NCI-H2227 treated with DMSO at 0.1 percent for 48 hours (cell line): ENCODE measurements at places on chromosomes 2 and 18.

DNA sequence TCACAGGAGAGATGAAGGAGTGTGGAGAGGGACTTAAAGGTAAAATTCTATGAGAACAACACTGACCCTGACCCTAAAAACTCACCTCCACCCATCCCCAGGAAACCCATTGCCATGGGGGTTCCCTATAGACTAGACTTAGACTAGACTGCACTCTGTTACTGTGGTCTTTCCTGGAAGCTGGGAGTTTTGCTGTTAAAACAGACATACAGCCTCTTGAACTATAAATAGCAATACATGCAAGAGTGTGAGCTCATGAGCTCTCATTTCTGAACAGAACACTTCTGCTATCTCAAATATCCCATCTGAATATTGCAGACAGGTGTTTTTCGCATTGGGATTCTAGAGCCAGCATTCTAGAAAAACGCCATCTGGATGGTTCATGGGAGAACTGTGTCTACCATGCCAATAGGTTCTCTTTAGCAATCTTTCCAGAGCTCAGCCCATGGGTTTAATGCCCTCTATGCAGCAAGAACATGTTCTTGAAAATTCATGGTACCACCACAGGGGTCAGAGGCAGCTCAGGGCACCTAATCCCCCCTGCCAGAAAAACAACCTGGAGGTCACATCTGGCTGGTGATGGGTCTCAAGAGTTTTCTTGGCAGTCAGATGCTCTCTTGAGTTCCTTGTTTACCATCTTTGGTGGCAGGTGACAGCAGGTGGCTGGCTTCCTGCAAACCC lies 51.9 kb downstream of the SLC14A2 start:
- no peak for DNase-seq

DNA sequence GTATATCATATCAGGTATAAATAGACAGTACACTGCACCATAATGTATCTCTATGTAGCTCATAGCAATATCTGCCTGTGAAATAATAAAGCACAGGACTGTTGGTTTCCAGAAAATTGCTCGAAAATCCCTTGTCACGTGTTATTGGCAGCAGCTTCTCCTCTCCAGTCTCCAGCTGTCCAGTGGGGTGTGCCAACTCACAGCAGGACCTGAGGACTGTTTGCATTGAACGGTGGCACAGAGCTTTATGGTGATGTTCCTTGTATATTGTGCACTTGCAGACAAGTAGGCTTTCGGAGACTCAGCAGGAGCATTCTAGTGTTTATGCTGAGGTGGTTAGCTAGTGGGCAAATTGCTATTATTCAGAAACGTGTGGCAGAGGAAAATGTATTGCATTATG lies 182.2 kb upstream of the ATP5MC3 start:
- DNase-seq, result peak; percentile 93

GRCh38 chr2:158546412-158547144 lies 89.8 kb downstream of the PKP4 start:
- no peak for DNase-seq

GRCh38 chr2:240558236-240558761 lies 511 bp upstream of the ANKMY1 start:
- no peak for DNase-seq

- DNase-seq, result no peak
These were observed 381.3 kb upstream of the SPRED2 start for GRCh38 chr2:65813631-65814173.

DNA sequence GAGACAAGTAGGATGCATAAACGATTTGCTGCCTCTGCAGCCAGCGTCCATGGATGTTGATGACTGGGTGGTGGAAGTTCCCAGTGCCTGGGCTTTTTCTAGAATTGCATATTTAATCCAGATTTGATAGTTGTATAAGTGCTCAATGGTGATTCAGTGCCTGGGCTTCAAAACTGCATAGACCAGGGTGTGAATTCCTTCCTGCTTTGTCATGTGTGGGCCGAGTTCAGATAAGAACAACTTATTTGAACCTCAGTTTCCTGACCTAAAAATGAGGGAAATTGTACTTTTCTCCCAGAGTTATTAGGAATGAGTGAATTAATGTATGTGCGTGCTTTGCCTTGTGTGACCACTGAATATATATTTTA lies 154.6 kb downstream of the WDSUB1 start:
- no peak for DNase-seq

DNA sequence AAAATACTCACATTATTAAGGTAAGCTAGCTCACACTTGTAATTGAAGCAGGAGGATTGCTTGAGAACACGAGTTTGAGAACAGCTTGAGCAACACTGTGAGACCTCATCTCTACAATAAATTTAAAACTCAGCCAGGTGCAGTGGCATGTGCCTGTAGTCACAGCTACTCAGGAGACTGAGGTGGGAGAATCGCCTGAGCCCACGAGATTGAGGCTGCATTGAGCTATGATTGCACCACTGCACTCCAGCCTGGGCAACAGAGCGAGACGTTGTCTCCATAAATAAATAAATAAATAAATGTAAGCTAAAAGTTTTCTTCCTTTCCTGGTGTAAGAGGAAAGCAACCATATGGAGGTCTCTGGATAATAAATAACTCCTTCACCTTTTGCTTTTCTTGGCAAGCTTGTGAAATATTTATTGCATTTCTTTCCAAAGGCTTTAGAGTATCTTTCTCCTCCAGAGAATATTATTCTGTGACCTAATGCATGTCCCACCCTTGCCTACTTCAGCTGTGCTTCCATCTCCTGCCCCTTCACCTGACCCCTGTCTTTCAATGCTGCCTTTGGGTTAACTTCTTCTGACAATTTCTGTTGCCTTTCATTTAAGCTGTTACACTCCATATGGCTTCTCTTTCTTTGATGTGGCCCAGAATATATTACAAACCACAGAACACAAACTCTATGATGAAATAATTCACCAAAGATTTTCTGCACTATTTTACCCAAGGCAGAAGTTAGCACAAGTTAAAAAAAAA lies 280.7 kb upstream of the RND3 start:
- no peak for DNase-seq

- DNase-seq, result no peak
These were observed 50.5 kb upstream of the CHMP1B start for GRCh38 chr18:11800566-11801334.

- DNase-seq, result no peak
These were observed 56.4 kb downstream of the SCN3A start for GRCh38 chr2:165147186-165148045.

- no peak for DNase-seq
These were observed 183.8 kb downstream of the SMAD2 start for GRCh38 chr18:47746615-47747014.

DNA sequence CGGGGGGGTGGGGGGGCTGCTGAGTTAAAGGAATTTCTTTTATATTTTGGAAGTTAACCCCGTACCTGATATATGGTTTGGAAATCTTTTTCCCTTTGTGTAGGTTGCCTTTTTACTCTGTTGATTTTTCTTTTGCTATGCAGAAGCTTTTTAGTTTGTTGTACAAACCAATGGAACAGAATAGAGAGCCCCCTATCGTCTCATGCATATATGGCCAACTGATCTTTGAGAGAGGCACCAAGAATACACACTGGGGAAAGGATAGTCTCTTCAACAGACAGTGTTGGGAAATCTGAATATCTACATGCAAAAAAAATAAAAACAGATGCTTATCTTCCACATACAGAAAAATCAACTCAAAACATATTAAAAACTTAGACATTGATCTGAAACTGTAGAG lies 647.8 kb upstream of the KLHL29 start:
- no peak for DNase-seq

- DNase-seq, result no peak
These were observed 83.4 kb downstream of the RTN4 start for GRCh38 chr2:54966837-54967236.

DNA sequence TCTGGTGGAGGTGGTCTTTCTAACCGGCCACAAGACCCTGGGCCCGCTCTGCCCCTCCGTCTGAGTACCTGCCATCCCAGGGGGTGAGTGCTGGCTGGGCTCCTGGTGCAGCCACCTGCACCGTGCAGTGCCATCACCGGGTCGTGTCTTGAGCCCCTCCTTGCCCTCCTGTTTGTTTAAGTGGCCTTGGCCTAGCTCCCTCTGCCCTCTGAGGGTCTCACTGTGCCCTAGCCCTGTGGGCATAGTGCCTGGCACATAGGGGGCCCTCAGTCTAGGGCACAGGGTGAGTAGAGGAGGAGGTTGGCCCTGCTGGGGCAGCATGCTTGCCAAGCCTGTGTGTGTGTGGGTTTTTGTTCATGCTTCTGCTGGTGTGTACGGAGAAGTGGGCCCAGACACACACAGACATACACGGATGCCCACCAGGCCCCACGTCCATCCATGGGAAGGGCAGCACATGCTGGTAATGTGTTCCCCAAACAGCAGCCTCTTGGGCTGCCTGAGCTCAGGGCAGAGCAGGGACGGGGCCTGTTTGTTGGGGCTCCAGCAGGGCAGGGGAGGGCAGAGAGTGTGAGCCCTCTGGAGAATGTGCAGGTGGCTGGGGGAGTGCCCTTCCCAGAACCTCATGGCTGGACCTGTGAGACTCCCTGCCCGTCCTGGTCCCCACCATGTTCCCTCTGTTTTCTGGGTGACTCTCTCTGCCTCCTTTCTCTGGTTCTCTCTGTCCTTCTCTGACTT lies 94.6 kb downstream of the GLI2 start:
- DNase-seq, result no peak

DNA sequence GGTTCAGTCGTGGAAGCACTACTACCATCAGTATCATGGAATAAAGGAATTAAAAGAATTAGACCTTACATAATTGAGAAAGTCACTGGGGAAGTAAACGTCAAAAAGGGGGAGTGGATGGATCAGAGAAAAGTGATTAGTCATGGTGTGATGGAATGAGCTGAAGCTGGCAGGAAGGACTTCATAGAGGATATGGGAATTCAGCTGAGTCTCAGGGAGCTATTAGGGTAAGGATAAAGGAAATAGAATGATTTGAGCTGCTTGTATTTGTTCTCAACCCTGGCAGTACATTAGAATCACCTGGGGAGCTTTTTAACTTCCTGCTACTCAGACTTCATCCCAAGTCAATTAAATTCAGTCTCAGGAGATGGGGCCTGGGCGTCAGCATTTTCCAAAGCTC lies 53.4 kb upstream of the SETBP1 start:
- DNase-seq, result no peak

- no peak for DNase-seq
These were observed 234.4 kb downstream of the RPIA start for GRCh38 chr2:88925770-88926462.

GRCh38 chr2:170054997-170055396 lies 123.0 kb upstream of the MYO3B start:
- DNase-seq, result no peak

DNA sequence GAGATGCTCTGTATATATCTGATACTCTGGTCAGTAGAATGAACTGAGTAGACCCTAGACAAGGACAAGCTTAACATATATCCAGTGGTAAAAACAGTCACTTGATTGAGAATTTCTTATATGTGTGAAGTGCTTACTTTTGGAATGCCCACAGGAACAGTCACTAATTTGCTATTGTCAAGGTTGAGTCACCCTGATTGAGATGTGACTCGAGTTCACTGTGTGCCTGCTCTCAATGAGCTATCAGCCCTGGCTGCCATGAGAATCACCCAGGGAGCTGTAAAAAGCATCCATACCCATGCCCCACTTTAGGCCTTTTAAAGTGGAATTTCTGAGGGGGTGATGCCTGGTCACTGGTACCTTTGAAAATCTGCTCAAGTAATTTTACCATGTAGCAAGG lies 283.7 kb downstream of the SUCLG1 start:
- DNase-seq, result no peak

- DNase-seq, result no peak
These were observed 26.4 kb downstream of the SPEG start for GRCh38 chr2:219461047-219461514.

GRCh38 chr2:133390156-133390555 lies 178.1 kb downstream of the NCKAP5 start:
- no peak for DNase-seq

- peak; percentile 97 for DNase-seq
These were observed at the start of gene SIX2 for GRCh38 chr2:45009303-45009927. TSS of gene SIX2 (minus strand) at chr2:45009452. CDS start at chr2:45009110, 342 bp downstream.

GRCh38 chr2:203347375-203347774 lies 19.2 kb downstream of the ABI2 start:
- DNase-seq, result no peak

DNA sequence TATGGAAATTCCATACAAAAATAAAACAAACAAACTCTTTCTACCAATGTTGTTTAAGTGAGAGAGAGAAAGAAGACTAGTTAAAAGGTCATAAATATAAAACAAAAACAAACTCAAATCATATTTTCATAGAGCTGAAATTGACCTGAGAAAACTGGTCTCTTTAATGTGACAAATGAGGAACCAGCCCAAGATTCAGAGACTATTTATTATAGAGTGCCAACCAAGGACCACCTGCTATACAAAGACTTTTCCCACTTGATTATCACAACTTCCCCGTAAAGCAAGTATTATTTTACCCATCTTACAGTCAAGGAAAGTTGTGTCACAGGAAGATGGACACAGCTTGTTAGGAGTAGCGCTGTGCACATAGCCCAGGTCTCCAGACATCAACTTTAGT lies 13.3 kb downstream of the ANKRD44 start:
- DNase-seq, result no peak

DNA sequence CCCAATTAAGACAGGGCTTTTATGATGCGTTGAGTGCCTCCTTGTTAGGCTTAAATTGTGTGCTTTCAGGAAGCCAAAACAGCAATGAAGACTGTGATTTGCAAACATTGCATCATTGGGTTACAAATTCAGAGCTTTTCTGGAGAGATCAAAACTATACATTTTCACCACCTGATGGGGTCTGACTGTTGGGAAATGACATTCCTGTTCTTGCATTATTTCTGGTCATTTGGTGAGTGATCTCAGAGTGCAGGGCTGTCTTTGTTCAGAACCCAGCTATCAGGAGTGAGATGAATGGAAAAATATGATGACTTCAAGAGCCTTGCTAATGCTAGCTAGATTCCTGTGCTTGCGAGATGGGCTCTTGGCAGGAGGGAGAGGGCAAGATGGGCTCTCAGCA lies 39.1 kb downstream of the SH3RF3 start:
- no peak for DNase-seq

GRCh38 chr2:164812378-164812777 lies 29.2 kb downstream of the COBLL1 start:
- DNase-seq, result no peak

GRCh38 chr18:30588673-30589164 lies 453.8 kb downstream of the DSC3 start:
- no peak for DNase-seq

DNA sequence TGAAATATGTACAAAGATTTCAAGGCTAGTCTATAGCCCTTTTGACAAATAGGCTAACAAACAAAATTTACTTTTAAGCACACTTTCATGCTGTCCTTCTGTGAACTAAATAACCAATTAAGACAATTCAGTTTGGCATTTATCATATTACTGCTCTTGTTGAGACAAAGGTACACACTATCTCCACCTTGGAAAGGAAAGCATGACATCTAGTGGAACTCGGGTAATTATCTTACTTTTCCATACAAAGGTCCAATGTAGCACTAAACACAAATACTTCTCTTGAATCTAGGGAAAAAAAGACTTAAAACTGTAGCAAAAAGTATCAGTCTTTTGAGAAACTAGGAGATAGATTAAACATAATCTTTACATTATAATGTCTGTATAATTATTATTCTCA lies 125.0 kb upstream of the CD226 start:
- no peak for DNase-seq

GRCh38 chr2:27647289-27647688 lies 16.1 kb downstream of the SUPT7L start:
- no peak for DNase-seq

GRCh38 chr2:39686456-39686855 lies 20.7 kb downstream of the TMEM178A start:
- no peak for DNase-seq

- no peak for DNase-seq
These were observed 759.4 kb downstream of the ADCYAP1 start for GRCh38 chr18:1663879-1664705.

GRCh38 chr2:217934321-217935131 lies 68.3 kb downstream of the TNS1 start:
- no peak for DNase-seq
